ENCODE measurements at places on chromosomes 1 and 21.

DNA sequence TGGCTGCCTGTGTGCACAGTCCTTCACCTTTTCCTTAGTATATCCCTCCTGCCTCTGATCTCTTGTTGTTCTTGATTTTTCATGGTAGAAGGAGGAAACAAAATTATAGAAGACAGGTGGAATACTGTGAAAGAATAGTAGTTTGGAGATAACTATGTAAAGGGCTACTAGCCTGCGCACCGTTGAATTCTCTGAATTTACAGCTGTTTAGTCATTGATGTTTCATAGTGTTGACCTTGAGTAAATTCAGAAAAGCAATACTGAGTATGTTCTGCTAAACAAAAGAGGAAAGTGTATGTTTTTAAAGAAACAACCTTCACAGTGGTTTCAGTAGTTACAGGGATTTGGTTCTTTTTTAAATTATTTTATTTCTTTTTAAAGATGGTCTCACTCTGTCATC is 18.1 kb downstream of the CAMTA1 start:
- no peak for DNase-seq

DNA sequence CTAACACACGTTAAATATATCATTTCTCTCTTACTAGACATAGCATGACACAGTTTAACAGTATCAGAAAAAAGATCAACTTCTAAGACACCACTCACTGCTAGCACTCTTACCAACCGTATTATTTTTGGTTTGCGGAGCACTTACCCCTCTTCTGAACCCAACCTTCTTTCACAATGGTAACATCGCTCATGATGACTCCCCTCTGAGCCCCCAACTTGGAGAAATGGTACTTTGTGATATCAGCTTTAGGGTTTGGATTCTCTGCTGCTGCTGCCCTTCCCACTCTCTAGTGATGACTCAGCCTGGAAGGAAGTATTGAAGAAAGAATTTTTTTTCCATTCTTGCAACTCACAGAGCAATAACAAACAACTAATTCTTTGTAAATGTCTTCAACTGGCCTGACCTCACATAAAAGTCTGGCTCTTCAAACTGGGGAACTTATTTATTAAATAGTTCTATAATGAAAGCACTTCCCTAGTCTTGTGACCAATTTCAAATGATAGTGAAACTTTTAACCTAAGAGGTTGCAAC is 7.0 kb downstream of the AKT3 start:
- no peak for DNase-seq

GRCh38 chr1:230030122-230030821 is 36.8 kb upstream of the GALNT2 start:
- DNase-seq: no peak

GRCh38 chr1:204280099-204280961 is 66.5 kb upstream of the GOLT1A start:
- DNase-seq: no peak

- DNase-seq: no peak
These were observed 28.2 kb upstream of the RGL1 start for GRCh38 chr1:183776731-183777130.

DNA sequence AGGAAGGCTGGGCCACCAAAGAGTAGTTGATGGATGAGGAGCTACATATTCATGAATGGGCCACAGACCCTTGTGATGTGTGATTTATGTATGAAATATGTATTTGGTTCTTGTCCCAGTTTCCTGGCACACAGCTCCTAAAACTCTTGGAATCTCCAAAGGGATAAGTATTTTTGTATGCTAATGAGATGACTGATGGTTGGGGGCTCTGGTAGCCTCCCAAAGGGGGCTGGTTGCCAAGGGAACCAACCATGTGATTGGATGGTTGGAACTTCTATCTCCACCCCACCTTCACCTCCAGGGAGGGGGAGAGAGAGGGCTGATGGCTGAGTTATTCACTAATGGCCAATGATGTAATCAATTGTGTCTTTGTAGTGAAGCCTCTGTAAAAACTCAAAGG is 77.1 kb downstream of the ZNF281 start:
- DNase-seq: no peak

GRCh38 chr1:226095286-226095685 is 32.8 kb downstream of the H3-3A start:
- DNase-seq: no peak

- DNase-seq: no peak
These were observed 29.6 kb upstream of the SLAMF9 start for GRCh38 chr1:159983681-159984080.

- DNase-seq: peak; percentile 75
These were observed 26.9 kb upstream of the LBR start for GRCh38 chr1:225454733-225455132.

- DNase-seq: no peak
These were observed 58.5 kb downstream of the STYXL2 start for GRCh38 chr1:167152192-167152876.

DNA sequence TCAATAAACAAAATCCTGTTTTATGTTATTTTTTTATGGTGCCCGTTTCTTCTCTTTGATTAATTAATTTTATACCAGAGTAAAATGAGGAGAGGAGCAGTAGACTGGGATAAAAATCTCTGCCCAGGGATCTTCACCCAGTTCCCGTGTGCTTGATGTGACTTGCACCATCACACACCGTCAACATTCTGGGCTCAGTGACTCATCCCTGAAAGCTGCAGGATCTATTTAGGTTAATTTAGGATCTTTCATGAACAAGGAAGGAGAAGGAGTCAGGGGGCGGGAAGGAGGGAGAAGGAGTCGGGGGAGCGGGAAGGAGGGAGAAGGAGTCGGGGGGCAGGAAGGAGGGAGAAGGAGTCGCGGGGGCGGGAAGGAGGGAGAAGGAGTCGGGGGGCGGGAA is 182.4 kb downstream of the SMYD3 start:
- no peak for DNase-seq

GRCh38 chr1:99533909-99534637 is 111.8 kb upstream of the PALMD start:
- DNase-seq: no peak

DNA sequence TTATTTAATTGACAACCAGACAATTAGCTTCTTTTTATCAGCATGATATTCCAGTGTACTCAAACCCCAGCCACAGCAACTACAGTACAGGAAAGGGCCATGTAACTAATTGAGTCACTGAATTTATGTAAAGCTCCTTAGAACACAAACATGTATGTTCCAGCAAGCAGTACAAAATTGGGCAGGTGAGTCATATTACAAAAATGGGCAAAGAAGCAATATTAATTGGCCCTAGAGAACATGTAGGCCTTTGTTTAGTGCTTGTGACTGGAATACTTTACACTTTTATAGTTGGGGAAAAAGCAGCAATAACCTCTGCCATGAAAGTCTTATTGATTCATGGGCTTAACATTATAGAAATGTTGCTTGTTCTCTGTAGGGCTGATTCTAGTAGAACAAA is 31.8 kb downstream of the CLEC20A start:
- no peak for DNase-seq

DNA sequence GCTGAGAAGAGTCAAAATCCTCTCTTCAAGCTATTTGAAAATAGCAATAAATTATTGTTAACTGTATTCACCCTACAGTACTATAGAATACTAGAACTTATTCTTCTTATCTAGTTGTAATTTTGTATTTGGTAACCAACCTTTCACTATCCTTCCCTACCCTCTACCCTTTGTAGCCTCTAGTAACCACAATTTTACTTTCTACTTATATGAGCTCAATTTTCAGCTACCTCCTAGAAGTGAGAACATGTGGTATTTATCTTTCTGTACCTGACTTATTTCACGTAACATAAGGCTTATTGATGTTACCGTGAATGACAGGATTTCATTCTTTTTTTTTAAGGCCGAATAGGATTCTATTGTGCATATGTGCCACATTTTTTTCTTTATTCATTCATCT is 30.0 kb downstream of the ZC3H11B start:
- no peak for DNase-seq

GRCh38 chr1:16324456-16324890 is 27.8 kb downstream of the FBXO42 start:
- DNase-seq: no peak

- DNase-seq: no peak
These were observed 328.5 kb downstream of the KIF26B start for GRCh38 chr1:245483247-245483646.

- no peak for DNase-seq
These were observed 50.5 kb upstream of the IL12RB2 start for GRCh38 chr1:67257173-67257535.

- DNase-seq: no peak
These were observed 9.8 kb downstream of the GREM2 start for GRCh38 chr1:240602189-240602588.

- no peak for DNase-seq
These were observed 33.8 kb downstream of the TMCO1 start for GRCh38 chr1:165734906-165735305.

DNA sequence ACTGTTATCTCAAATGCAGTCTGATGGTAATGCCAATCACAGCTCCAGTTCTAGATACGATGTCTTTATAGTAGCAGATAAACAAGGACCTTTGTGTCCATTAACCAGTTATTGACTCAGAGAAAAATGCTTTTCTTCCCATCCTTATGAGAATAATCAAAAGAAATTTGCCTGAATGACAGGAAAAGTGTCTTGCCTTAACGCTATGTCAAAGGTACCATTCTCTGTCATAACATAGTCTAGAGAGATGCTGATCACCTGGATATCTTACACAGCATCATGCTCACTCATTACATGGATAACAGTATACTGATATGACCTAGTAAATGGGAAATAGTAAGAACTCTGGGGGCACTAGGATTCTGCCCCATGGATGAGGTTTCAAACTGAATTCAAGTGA is 151.7 kb upstream of the NEGR1 start:
- DNase-seq: no peak

DNA sequence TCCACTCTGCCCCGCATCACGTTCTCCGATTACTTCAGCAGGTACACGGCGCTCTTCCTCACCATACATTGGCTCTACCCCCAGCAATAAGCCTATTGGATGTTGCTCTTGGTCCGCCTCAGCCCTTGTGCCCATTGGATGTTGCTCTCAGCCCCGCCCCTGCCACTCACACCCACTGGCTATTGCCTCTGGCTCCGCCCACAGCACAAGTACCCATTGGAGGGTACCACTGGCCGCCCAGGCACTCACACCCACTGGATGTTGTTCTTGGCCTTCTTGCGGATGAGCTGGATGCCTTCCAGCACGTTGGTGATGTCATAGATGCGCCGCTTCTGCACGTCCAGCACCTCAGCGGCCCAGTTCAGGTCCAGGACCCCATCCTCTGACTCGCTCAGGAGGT is 9.4 kb downstream of the E2F2 start:
- no peak for DNase-seq

GRCh38 chr1:222953585-222953984 is 138.7 kb downstream of the DISP1 start:
- DNase-seq: no peak

- no peak for DNase-seq
These were observed 30.0 kb downstream of the IRF2BP2 start for GRCh38 chr1:234579967-234580366.

DNA sequence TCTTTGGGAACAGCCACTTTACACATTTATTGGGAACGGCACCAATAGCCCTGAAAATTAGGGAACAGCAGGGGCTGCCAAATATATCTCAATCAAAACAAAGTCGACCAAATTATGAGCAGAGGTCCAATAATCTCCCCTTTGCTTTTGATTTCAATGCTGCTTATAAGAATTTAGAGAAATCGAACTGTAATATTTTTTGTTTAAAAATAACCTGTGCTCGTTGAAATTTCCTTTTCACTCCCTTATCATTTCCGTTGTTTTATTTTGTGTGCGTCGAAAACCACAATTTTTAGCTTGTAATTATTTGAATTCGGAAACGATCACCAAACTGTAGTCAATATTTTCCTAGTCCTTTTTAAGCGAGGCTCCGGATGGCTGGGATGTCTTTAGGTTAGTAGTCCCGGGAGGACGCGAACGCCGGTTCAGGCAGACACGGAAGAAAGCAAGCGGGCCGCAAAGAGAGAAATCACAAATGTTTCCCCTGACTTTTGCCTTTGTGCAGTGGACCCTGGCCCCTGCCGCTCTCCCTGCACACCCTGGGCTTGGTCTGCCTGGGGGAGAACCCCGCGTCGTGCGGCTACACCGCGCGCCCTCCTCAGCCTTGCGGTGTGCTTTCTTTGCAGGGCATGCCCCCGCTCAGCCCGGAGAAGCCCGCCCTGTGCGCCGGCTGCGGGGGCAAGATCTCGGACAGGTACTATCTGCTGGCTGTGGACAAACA is 2.3 kb downstream of the LHX9 start:
- DNase-seq: no peak

DNA sequence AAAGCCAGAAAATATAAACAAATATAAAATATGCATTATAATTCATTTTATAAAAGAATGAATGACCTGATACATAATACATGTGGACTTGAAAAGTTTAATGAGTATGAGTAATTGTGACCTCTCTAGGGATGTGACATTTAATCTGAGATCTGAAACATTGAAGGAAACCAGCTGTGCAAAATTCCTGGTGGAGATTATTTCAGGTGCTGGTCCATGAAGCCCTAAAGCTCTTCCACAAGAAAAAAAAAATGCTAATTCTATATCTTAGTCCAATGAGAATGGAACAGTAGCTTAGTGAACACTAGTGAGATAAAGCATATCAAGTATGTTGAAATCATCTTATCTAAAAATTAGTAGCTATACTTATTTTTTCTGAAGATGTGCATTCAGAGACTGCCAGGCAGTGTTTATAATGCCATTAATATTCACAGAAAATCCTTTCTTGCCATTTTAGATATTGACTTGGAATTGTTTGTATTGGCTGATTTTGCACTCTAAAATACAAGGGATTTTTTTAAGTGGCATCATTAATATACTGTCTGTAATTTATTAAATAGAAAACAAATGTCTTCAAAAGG is 1485.9 kb downstream of the PLA2G4A start:
- no peak for DNase-seq

- DNase-seq: no peak
These were observed 33.4 kb upstream of the USH2A start for GRCh38 chr1:216456682-216457081.

DNA sequence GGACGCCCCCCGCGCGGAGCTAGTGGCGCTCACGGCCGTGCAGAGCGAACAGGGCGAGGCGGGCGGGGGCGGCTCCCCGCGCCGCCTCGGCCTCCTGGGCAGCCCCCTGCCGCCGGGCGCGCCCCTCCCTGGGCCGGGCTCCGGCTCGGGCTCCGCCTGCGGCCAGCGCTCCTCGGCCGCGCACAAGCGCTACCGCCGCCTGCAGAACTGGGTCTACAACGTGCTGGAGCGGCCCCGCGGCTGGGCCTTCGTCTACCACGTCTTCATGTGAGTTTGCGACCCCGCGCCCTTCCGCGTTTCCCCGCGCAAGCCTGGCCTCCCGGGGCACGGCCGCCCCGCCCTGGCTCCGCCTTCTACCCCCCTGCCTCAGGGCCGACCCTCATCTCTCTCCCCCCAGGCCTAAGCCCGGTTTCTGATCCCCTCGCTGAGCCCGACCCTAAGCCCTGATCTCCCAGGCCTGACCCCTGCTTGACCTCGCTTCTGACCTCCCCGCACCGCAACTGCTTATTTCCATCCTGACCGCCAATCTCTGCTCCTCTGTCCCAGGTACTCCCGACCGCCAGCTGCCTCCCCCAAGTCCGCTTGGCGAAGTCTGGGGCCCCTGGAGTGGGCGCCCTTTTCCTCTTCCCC is 669 bp downstream of the KCNQ4 start:
- DNase-seq: no peak

Data from activated CD8-positive, alpha-beta memory T cell treated with anti-CD3 and anti-CD28 coated beads for 4 hours (primary cell).